ENCODE measurements at places on chromosomes 13 and 19.

DNA sequence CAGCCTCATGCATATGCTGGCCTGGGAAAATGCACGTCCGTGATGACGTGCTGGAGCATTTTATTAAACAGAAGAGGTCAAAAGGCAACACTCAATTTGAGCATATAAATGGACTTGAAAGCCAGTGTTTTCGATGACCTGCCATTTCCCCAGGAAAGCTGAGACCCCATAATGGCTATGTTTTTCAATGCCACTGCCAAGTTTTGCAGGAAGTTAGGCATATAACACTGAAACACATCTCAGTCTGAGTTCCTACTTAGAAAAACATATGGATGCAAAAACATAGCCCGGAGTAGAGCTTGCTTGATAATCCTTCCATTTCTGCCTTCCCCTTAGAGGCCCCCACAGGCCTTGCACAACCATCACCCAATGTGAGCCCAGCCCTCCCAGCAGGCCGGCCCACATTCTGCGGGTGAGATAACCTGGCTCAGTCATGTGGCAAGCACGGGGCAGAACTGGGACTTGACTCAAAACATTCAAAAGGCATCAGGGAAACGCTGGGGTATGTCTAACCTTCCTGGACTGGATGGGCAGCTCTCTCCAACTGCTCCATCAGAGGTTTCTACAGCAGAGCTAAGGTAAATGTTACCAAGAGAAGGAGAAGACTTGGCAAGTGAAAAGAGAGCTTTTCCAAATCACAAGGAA lies 24.9 kb downstream of the EPS15L1 start:
- peak; percentile 30 for DNase-seq

GRCh38 chr13:58300974-58301681 lies 669.6 kb downstream of the PCDH17 start:
- no peak for DNase-seq

- DNase-seq, result peak; percentile 3
These were observed 8.1 kb upstream of the SERPINE3 start for GRCh38 chr13:51331354-51331861.

GRCh38 chr13:37139356-37139755 lies 33.9 kb upstream of the CSNK1A1L start:
- no peak for DNase-seq

DNA sequence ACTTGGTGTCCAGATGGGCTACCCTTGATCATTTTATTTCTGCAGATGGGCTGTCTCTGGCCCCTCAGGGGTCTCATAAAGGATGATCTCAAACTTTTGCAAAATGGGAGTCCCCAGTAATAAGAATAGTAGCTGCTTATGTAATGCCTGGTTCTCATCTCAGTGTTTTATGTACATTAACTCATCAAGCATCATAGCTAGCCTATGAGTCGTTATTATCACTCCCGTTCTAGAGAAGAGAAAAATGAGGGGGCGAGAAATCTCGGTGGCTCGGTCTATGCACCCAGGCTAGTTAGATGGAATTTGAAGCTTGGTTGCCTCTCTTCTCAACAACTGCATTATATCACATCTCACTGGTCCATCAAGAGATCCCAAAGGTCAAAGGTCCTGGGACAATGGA lies 3.4 kb downstream of the CACNG6 start:
- no peak for DNase-seq

- no peak for DNase-seq
These were observed 24.9 kb upstream of the DPP9 start for GRCh38 chr19:4748589-4748988.

DNA sequence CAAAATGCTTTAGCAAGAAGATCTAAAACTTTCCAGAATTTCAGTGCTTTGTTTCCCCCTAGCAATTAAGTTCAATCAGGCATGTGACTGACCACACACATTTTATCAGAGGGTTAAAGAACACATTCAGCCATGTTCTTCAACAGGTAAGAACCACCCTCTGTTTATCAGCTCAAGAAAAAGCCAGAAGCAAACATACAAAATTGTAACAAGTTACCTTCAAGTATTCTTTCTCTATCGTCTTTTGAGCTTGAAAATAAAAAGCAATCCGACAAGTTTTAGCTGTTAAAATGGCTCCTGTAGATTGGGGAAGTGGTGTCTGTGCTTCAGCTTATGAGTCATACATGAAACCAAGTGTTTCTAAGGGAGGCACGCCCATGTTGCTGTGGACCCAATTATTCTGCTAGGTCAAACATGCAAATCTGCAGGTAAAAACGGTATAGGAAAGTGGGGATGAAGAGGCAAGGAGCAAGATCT lies at the start of gene ELF1:
TSS of gene ELF1 (minus strand) at position 306 of the 477 bp plus-strand sequence. CDS start 37,262 bp downstream, outside the sequence.
- peak; percentile 30 for DNase-seq

GRCh38 chr19:53910170-53910518 lies 1.1 kb downstream of the CACNG7 start:
- DNase-seq, result no peak
